ENCODE measurements at places on chromosomes 4 and X.

GRCh38 chrX:69063486-69063885 is 101.8 kb downstream of the PJA1 start:
- no peak for DNase-seq

DNA sequence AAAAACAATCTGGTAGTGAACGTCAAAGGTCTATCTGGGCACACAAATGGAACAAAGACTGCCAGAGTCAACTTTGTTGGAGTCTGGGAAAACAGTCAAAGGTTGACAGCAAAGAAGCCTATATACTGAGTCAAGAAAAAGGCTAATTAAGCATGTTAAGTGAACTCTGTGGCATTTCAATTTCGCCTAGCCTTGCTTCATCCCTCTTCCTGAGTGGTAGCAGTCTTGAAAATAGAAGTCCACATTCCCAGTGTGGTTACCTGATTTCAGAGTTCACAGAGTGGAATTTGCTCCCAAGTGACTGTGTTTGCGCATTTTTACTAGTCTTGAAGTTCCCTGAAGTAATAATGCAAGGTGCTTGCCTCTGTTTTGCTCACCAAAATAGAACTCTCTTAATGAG is 760.0 kb downstream of the FSTL5 start:
- DNase-seq, result no peak

GRCh38 chrX:65607070-65607742 is 60.2 kb upstream of the MSN start:
- no peak for DNase-seq

DNA sequence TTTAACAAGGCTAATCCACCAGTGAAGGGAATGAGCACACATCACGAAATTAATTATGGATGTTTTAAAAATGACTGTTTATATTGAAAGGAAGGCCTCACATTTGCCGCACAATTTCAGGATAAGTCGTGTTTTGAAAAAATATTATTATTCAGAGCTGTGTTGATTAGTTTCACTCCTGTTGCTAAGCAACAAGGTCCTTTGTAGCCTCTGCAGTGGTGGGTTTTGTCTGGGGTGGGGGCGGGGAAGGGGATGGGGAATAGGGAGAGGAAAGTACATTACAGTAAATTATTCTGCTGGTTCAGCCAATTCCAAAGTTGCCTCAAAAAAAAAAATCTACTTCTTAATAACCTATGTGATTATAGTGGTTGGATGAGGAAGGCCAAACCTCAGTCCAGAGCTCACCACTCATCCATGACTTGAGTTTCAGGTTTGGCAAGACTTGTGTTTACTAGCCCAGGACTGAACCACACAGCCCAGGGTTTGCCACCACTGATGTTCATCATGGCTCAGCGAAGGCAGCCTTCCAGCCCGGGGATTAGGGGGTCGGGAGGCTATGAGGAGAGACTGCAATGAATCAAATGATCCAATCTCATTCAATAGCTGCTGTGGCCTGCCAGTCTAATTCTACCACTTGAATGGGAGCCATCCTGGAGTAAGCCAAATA is 162.5 kb upstream of the ATP6AP2 start:
- no peak for DNase-seq

GRCh38 chr4:67988991-67989390 is 25.7 kb upstream of the TMPRSS11A start:
- no peak for DNase-seq

DNA sequence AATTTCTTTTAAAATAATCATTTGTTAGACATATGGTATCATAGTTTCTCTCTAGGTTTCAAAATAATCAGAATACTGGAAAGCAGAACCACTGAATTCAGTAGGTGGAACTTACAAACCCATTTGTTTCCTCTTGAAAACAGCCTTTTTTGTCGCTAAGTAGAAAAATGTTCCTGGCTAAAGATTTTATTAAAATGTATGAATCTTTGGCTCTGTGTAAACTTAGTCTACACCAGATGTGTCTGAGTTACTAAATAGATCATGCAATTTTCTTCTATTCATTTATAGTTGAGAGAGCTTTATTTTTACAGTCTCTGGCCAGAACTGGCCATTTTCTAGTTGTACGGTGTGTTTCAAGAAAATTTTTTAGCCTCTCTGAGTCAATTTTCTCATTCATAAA is 1.0 kb downstream of the CYSLTR1 start:
- DNase-seq, result no peak

GRCh38 chrX:106862972-106863688 is 40.0 kb downstream of the RIPPLY1 start:
- DNase-seq, result no peak

GRCh38 chr4:101862595-101862994 is 72.1 kb downstream of the BANK1 start:
- no peak for DNase-seq

GRCh38 chrX:112874175-112874574 is 33.5 kb upstream of the AMOT start:
- DNase-seq, result no peak

DNA sequence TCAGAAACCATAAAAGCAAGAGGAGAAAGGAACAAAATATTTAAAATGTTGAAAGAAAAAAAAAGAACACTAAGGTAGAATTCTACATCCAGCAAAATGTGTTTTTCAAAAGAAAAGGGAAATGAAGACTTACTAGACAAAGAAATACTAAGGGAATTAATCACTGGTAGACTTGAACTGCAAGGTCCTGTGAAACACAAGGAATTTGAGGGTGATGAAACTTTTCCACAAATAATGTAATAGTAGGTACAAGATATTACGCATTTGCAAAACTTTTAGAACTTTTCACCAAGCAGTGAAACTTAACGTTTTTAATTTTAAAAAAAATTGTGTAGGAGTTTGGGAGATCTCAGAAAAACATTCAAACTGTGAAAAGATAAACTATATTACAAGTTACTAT is 180.3 kb upstream of the MAGEB16 start:
- DNase-seq, result no peak

DNA sequence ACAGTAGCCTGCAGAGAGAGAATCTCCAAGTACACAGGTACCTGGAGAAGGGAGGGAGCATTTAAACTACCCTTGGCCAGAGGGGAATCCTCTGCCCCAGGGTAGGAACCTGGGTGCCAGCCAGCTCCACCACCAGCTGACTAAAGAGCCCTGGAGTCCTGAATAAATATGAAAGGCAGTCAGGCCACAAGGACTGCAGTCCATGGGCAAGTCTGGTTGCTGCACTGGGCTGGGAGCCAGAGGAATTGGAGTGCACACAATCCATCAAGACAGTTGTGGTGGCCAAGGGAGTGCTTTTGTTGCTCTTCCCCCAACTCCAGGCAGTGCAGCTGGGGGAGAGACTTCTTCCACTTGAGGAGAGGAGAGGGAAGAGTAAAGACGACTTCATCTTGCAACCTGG is 172.5 kb downstream of the HNRNPD start:
- no peak for DNase-seq

- DNase-seq, result no peak
These were observed 12.8 kb downstream of the GYG2 start for GRCh38 chrX:2841537-2841936.

GRCh38 chr4:40722576-40723161 is 27.1 kb upstream of the NSUN7 start:
- no peak for DNase-seq

GRCh38 chr4:125368146-125368545 is 53.4 kb downstream of the FAT4 start:
- no peak for DNase-seq

- DNase-seq, result no peak
These were observed 18.0 kb upstream of the OCIAD1 start for GRCh38 chr4:48812866-48813265.

GRCh38 chrX:40085102-40085551 is 12.6 kb downstream of the BCOR start:
- no peak for DNase-seq

DNA sequence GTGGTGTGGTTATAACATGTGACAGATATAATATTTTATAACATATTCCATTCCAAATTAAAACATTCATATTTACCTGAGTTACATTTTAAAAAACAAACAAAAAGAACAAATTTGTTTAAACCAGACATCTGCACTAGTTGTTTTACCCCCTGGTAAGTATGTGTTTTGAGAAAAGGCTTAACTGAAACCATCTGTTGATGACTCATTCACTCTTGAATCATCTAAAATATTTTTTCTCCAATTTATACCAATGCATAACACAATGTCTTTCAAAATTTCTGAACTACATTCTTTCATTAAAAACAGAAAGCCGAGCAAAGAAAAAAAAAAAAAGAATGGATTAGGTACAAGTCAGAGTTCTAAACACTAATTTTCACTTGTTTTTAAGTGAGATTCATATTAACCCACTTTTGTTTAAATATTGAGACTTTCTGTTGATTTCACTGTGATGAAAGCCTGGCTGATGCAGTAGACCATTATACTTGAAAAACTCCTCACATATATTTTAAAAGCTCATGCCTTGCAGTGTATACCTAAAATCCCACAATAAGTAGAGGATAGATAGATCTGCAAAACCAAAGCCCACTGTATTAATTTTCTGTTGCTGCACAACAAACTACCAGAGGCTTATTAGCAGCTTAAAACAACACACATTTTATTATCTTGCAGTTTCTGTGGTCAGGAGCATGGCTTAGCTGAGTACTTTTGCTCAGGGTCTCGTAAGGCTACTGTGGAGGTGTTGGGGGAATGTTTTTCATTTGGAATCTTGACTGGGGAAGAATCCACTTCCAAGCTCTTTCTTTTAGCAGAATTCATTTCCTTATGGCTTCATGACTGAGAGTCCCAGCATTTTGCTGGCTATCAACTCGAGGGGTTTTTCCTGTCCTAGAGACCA is 221.5 kb downstream of the PCDH18 start:
- DNase-seq, result no peak

DNA sequence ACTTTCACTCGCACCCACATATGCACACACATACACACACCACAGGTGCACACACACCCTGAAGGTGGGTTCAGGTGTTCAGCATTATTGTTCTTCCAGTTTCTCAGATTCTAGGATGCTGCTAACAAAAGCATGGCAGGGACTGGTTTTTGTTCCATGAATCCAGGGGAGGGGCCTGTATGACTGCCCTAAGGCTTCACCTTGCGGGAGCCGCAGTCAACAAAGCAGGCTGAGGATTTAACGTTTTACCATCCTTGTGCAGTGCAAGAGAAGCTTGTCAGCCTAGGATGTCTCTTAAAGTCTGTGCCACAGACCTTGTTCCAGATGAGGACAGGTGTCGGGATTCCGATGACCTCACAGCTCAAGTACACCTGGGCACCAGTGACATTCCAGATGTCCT is 61.8 kb downstream of the POLR2B start:
- no peak for DNase-seq

GRCh38 chr4:145734031-145734430 is 54.1 kb downstream of the C4orf51 start:
- DNase-seq, result no peak

DNA sequence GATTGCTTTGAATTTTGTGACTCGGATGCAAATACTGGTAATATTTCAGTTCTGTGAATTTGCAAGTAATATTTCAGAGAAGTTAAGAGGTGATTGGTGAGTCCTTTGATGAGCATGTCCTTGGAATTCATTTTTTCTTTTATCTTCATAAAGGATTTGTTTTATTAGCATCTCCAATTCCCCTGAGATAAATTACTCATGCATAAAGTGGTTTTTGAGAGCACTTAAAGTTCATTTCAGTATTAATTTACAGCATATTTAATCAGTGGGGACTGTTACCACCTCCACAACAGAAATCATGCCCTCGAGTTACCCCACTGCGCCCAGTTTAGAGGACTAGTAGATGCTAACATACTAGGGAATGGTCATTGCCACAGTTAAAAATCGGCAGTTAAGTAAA is 65.0 kb downstream of the ZFX start:
- no peak for DNase-seq

Data from stimulated activated CD4-positive, alpha-beta T cell treated with anti-CD3 and anti-CD28 coated beads, Interleukin-15, amount 100 ng/mL, for 1 hour (primary cell).